HL-60 (cell line): ENCODE measurements at places on chromosomes 5 and 9.

DNA sequence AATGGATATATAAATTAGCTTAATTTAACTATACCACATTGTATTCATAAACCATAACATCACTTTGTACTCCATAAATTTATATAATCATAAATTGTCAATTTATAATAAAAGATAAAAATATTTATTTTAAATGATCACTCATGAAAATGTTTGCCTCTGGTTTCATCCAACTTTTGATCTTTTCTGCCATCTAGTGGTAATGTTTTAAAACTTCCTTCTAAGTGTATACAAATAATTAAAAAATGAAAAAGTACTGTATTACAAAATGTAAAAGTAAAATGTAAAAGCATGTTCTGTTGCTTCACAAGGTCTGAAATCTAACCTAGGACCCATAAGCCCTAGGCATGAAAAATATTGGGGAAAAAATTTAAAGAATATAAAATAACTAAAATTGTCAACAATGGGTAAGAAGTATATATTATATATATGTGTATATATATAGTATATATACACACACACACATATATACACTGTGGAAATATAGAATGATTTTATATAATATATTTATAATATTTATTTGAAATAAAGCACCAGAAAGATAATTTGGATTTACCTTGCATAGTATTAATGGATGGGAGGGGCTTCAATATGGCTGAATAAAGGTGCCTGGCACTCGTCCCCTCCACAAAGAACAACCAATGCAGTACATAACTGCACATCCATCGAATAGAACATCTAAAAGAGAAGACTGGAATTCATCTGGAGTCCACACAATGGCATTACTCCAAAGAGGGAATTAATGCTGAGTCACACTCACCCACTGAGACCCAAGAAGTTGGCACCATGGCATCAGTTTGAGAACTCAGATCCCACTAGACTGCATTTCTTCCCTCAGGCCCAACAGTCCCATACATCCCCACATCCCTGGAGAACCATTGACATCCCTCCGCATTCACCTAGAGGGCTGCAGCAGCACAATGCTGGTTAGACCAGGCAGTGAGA lies 32.5 kb downstream of the ANXA1 start:
- DNase-seq, result no peak

- DNase-seq, result no peak
Measured at GRCh38 chr5:139862803-139863202, 67.2 kb downstream of the PSD2 start.

GRCh38 chr9:133609311-133610098 lies at the start of gene FAM163B:
FAM163B (minus strand) TSS chr9:133609389; CDS start chr9:133580223, 29,166 bp downstream.
- no peak for DNase-seq

DNA sequence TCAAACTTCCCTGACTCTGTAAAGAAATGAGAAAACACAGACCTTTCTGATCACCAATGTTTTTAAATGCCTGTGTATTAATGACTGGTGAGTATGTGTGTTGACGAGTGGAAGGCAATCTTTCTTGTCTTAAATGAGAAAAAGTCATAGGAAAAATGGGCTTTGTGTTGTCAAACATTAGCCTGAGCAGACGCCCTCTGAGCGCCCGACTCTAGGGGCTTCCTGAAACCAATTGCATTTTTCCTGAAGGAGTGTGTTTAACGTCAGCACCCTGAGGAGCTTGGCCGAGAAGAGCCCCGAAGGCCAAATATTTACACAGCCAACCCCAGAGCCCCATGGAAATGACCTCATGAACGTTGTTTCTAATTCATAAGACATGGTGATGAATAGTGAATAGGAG lies 154.3 kb downstream of the PHF2 start:
- no peak for DNase-seq

DNA sequence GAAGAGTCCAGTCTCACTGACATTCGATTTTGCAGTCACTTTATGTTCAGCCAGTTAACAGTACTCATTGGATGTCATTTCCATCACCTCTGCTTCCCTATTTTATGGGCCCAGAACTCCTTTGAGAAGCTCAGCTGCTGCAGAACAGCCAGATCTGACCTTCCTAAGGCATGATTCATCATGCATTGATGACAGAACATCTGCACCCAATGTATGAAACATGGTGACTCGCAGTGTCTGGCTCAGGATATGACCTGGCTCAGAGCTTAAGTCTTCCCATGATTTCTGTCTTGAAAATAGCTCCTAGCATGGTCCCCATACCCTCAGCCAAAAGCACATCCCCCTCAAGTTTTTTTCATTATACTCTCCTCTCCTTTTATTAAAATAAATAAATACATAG lies 92.6 kb upstream of the TRIM32 start:
- no peak for DNase-seq

- DNase-seq, result no peak
Measured at GRCh38 chr9:88775559-88775958, 215.7 kb upstream of the S1PR3 start.

DNA sequence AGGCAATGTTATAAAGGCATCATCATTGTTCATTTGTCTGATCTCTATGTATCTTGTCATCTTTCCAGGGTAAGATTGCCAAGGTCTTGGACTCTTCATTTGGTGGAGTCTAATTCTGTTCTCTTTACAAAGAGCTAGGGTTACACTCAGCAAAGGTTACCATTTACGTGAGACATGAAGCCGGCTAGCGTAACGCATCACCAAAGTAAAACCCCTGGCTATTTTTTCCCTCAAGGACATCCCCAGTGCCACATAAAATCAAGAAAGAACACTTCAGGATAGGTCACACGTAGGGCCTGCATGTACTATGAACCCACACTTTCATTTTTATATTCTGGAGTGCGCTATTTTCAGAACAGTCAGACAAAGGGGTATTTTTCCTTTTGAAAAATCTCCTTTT lies 20.0 kb upstream of the MYOT start:
- no peak for DNase-seq

DNA sequence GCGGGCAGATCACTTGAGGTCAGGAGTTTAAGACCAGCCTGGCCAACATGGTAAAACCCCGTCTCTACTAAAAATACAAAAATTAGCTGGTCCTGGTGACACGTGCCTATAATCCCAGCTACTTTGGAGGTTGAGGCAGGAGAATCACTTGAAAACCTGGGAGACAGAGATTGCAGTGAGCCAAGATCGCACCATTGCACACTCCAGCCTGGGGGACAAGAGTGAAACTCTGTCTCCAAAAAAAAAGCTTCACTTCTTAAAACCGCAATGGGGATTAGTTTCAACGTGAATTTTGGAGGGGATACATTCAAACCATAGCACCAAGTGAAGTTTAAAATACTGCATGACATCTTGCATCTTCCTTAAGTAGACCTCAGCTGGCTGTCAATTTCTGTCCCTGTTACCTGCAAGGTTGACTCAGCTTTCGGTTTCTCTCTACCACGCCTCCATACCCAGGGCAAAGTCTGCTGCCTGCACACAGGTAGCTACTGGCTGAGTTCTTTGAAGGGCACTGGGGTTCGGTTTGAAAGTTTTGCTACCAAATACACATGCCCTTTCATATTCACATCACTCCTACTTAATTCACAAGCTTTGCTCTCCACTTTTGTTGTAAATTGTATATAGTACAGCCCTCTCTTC lies 69.3 kb downstream of the KIAA1958 start:
- no peak for DNase-seq

DNA sequence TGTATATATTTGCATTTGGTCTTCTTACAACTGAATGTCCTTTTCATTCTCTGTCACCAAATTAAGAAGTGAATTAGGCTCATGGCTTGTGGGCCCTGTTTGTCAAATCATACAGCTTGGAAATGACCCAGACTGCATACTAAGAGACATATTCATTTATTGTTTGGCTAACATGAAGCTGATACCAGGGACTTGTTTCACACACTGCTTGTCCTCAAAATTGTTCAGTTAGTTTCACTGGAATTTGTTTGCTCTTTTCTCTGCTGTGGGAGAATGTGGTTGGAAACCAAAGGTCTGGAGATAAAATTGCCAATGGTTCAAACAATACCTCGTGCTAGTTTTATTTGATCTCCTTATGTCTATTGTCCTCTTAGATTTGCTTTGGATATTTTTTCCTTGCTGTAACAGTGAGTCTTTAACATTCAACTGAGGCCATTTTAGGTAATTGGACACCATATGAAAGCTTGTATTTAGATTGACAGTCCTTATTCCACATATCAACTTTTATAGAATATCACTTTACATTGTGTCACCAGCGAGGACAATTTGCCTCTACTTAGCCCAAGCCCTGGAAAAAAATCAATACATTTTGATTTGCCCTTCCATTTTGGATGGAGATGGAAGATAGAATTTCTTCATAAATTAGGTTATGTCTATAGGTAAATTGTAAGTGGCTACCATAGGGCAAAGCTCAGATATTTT lies 144.3 kb upstream of the MTAP start:
- DNase-seq, result no peak

DNA sequence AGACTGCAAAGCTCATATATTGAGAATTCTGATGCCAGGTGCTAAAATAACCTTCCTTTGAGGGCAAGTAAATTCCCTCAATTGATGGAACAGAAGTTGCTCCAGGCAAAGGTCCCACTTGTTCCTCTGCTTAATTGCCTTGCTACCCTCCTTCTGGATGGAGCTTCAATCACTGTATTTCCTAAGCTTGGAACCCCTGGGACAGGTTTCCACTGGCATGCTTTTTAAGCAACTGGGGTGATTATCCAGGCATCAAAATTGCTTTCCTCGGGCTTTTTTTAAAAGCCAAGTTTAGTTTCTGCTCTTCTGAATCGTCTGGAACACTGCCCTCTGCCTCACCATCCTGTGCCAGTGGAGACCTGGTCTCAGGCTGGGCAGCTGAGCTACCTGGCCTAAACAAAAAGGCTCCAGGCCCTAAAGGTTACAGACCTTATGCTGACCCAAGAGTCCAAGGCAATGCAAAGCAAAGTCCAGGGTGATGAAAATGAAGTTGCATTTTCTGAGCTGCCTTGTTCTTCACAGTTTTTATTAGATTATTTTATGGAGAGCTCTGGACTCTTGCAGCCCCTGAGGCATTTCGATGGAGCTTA lies 167.9 kb upstream of the CD180 start:
- DNase-seq, result no peak

GRCh38 chr9:81874931-81875330 lies 53.3 kb upstream of the SPATA31D4 start:
- DNase-seq, result no peak

GRCh38 chr5:39523821-39524220 lies 99.0 kb upstream of the DAB2 start:
- no peak for DNase-seq

- no peak for DNase-seq
Measured at GRCh38 chr9:88536023-88536324, 996 bp downstream of the NXNL2 start.

DNA sequence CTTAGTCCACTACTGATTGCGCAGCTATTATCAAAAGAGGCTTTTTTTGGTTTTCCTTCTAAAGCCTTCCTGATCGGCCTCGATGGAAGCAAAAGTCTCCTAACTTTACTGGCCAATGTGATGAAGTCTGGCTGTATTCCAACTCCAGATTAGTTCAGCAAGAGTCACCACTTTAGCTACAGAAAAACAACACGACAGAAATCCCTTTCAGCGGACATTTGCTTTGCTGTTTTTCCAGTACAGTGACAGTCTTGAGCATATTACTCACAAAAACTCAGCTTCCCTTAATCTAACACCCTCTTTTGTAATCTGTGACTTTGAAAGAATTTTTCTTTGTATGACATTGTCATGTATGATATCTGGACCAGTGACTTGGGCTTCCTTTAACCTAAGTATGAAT lies 95.7 kb downstream of the HOMER1 start:
- no peak for DNase-seq

DNA sequence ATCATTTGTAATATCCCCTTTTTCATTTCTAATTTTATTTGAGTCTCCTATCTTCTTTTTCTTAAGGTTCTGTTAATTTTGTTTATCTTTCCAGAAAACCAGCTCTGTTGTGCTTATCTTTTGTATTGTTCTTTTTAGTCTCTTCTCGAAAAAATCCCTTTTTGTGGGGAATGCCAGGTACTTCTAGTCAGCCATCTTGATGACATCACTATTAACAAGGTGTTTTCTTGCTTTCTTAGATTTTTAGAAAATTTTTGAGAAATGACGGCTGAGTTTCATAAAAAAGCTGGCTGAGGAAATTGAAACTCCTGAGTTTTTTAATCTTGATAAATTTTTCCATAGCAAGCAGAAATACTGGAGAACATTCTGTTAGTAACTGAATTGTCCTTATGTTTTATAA lies 10.7 kb downstream of the RNF180 start:
- DNase-seq, result no peak

DNA sequence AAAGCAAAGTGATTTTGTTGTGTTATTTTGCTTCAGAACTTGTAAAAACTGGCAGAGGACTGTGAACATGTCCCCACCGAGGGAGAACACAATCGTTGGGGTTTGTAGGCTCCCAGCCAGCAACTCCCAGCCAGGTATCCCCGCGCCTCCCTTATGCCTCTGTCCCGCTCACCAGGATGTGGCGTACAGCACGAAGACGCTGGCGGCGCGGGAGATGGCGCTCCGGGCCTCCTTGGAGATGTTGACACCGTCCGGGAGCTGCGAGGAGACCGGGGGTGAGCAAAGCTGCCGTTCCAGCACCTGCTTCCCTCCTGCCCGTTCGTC lies 630 bp downstream of the POLE3 start:
- DNase-seq, result no peak

DNA sequence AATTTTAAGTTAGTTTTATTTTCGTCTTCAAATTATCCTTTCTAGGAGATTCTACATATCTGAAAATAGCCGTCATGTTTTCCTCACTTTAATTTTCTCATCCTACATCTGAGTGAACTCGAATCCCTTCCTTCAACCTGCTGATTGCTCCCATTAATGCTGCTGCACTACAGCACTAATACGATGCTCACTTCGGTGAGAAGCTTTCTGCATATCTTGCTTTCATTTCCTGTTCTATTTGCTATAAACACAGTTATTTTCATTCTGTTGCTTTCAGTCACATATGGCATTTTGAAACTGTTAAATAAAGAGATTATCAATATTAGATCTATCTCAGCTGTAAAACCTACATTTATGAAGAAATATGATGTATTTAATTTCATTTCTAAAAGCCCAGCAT lies 749.2 kb downstream of the EFNA5 start:
- no peak for DNase-seq

GRCh38 chr5:136016945-136017530 lies 11.8 kb upstream of the TGFBI start:
- no peak for DNase-seq

DNA sequence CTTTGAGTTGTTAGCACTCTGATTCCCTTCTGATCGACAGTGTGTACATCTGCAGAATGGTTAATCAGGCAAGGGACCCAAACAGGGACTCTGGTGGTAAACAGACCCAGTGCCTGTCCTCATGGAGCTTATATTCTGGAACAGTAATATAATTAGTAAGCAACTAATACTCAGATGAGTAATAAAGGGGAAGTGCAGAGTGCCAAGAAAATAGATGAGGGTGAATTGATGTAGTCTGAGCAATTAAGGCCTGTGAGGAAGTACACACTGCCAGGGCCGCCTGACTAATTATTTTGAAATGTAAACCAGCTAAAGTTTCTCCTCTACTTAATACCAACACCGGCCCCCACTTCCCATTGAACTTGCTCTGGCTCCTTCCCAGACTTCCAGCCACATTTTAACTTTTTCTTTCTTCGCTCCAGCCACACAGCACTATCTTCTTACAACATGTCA lies 4.2 kb downstream of the DHX29 start:
- DNase-seq, result peak; percentile 29

- DNase-seq, result no peak
Measured at GRCh38 chr5:32578363-32578762, 7.0 kb upstream of the SUB1 start.

- DNase-seq, result no peak
Measured at GRCh38 chr5:62093976-62094375, 212.0 kb upstream of the KIF2A start.

GRCh38 chr9:98020476-98021145 lies 35.9 kb upstream of the NANS start:
- DNase-seq, result no peak

GRCh38 chr5:144040615-144041305 lies 129.7 kb downstream of the YIPF5 start:
- DNase-seq, result no peak
